ENCODE measurements at places on chromosomes 6 and 20.

DNA sequence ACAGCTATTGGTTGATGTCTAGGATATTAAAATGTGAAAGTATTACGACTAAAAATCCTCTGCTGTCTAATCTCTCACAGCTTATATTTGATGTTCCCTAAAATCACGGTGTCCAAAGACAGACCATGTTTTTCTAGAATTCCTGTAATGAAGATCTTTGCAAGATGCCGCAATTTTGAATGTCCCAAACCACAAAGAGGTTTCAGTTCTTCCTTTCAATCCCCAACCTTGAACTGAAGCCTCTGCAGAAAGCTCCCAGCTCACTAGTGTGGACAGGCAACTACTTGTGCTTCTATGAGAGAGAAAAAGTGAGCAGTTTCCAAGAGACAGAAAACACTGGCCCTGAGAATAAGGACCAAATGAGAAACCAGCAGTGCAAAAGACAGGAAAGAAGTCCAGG, 370.1 kb downstream of the FOXA2 start:
- no peak for DNase-seq

DNA sequence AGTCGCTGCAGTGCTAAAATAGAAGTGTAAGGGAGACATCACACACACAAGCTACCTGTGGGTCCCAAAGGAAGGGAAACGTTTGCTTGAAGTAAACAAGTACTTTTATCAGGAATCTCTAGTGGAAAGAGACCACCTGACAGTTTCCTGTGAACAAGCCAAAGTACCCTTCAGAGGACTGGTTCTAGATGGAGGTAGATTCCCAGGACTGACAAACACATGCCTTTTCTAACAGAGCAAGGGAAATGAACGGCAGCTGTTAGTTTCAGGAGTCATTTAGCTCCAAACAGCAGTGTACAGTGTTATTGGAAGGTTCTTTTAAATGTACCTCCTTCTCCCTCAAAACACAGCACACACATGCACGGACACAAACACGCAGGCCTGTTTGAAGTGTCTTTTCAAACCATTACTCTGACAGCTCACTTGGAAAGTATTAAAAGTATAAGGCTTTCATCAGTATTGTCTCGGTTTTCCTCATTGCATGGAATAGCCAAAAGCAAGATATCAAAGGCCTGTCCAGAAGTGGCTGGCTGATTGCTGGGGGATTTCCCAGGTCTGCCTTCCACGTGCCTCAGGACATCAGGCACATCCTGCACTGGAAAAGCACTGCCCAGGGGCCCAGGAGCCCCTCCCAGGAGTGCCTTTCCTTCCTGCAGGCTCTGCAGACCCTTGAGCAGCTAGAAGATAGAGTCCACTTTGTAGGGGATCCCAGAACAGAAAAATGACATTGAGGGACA, 393.2 kb upstream of the SOX4 start:
- no peak for DNase-seq

DNA sequence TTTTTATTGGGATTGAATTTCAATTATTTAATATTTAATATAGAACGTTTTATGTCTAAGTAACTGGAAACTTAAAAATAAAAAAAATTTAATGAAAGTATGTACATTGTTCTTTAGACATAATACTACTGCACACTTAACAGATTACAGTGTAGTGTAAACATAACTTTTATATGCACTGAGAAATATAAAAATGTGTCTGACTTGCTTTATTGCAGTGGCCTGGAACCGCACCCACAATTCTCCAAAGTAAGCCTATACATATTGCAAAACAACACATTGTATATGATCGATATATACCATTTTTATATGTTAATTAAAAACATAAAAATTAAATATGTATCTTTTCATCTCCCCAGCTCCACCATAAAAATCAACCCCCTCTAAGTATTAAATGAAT, 42.8 kb downstream of the GFOD1 start:
- no peak for DNase-seq

DNA sequence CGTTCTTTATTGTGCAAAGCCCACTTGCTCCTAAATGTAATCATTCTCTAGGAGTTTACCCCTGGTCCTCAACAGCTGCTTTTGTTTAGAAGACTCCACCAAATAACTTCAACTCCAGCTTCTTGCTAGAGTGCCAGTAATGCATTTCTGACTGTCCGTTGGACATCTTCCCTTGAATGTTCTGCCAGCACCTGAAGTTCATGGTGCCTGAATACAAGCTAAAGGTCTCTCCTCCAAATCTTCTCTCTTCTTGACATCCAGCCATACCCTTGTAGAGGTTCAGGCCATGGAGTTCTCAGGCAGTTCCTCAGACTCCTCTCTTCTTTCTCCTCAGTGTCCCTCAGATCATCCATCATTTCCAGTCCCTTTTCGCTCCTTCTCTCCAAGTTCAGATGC, 21.7 kb downstream of the PHACTR2 start:
- no peak for DNase-seq

GRCh38 chr6:36467625-36468024, 24.8 kb downstream of the KCTD20 start:
- DNase-seq, result no peak

- no peak for DNase-seq
Observed at GRCh38 chr6:110282412-110282811, 75.7 kb downstream of the METTL24 start.

GRCh38 chr20:59385038-59385437, 84.6 kb downstream of the EDN3 start:
- DNase-seq, result no peak

- no peak for DNase-seq
Observed at GRCh38 chr6:48894469-48894868, 568.6 kb downstream of the MMUT start.

All from mesendoderm (in vitro differentiated cells).